Ovary (tissue), 10 donors: ENCODE measurements at places on chromosomes 11 and 22. TPM values are rescaled to one million over a fixed set of nuclear protein-coding genes. Genes with fewer than 3 reads are reported as not detected.

GRCh38 chr11:68934321-68934645 lies 30.6 kb downstream of the IGHMBP2 start:
- H3K27me3 ChIP-seq, result no peaks in the 10 kb centered on the region
- no peak overlapping the region for H3K4me3 ChIP-seq
- DNase-seq, result no peak

- no peak overlapping the region for H3K4me3 ChIP-seq
- no peaks in the 10 kb centered on the region for H3K36me3 ChIP-seq
- no peak overlapping the region for H3K27ac ChIP-seq
- DNase-seq, result no peak
- no peaks in the 10 kb centered on the region for H3K27me3 ChIP-seq
- H3K4me1 ChIP-seq, result no peaks in the 10 kb centered on the region
Measured at GRCh38 chr11:88292171-88292843, 45.2 kb downstream of the CTSC start.

- no peak for DNase-seq
- H3K36me3 ChIP-seq, result no peaks in the 10 kb centered on the region
- H3K27ac ChIP-seq, result no peak overlapping the region
Measured at GRCh38 chr11:94423507-94423906, 22.3 kb upstream of the GPR83 start.

GRCh38 chr11:116736763-116737162 lies 36.0 kb downstream of the BUD13 start:
- H3K27me3 ChIP-seq, result no peaks in the 10 kb centered on the region
- DNase-seq, result no peak
- H3K27ac ChIP-seq, result no peak overlapping the region

GRCh38 chr22:18994701-18995326 lies 58.7 kb upstream of the PRODH start:
- no peaks in the 10 kb centered on the region for H3K4me1 ChIP-seq
- H3K27me3 ChIP-seq, result no peaks in the 10 kb centered on the region
- no peak overlapping the region for H3K4me3 ChIP-seq
- no peaks in the 10 kb centered on the region for H3K36me3 ChIP-seq

DNA sequence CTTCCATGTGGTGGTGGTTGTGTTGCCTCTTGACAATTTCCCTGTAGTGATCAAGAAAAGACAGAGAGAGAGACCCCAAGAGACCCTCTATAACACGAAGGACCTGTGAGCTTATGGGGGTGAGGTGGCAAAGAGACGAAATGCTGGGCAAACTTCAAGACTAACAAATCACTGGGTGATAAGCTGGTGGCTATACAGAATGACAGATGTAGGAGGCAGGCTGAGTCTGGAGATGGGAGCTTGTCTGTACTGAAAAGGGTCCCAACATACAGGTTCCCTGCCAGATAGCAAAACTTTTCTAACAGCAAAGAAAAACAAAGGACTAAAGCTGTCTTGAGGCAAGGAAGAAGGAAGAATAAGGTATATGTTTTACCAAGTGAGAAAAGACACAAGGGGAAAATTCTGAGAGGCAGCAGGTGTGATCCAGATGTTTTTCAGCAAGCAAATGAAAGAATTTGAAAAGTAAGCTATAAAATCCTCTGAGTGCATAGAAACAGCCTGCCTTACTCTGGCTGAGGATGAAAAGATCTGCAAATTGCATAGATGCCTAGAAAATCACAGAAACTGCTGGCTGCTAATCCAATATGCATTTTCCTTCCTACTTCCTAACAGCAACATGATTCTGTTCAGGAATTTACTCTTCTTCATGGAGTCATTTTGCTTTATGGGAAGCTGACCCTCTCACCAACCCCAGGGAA lies 21.9 kb upstream of the LYVE1 start:
- H3K36me3 ChIP-seq, result no peaks in the 10 kb centered on the region
- no peak overlapping the region for H3K27ac ChIP-seq
- H3K4me1 ChIP-seq, result peaks cover 8% of the 10 kb centered on the region
- no peak overlapping the region for H3K4me3 ChIP-seq
- DNase-seq, result no peak

GRCh38 chr11:62546929-62547625 lies 471 bp upstream of the AHNAK start:
- DNase-seq, result peak; percentile 61
- no peaks in the 10 kb centered on the region for H3K27me3 ChIP-seq
- peak overlapping the region; percentile 81 for H3K27ac ChIP-seq
- H3K4me3 ChIP-seq, result peak overlapping the region; percentile 99

GRCh38 chr11:76564364-76564763 lies 106.2 kb downstream of the LRRC32 start:
- H3K4me3 ChIP-seq, result no peak overlapping the region
- no peak for DNase-seq
- no peaks in the 10 kb centered on the region for H3K4me1 ChIP-seq
- H3K36me3 ChIP-seq, result no peaks in the 10 kb centered on the region
- no peaks in the 10 kb centered on the region for H3K27me3 ChIP-seq

DNA sequence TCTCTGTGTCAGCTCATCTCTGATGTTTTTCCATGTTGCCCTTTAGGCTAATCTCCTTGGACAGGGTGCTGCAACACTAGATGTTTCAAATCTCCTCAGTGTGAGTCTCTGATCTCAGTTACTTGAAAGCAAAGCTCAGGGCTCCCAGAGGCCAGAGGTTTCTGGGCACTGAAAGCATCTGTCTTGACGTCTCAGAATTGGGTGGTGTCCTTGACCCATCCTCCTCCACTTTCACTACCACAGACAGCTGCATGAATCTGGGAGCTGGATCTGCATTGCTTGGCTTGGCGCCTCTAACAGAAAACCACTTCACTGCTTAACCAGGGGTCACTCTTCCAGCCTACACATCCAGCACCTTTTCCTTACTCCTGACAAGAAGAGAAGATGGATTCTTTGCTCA lies 399.4 kb downstream of the NXPE2 start:
- H3K27me3 ChIP-seq, result no peaks in the 10 kb centered on the region
- H3K36me3 ChIP-seq, result no peaks in the 10 kb centered on the region
- no peak overlapping the region for H3K4me3 ChIP-seq
- H3K4me1 ChIP-seq, result no peaks in the 10 kb centered on the region
- no peak overlapping the region for H3K27ac ChIP-seq
- no peak for DNase-seq

GRCh38 chr22:43370036-43370435 lies 26.9 kb upstream of the SCUBE1 start:
- H3K27me3 ChIP-seq, result no peaks in the 10 kb centered on the region
- no peak overlapping the region for H3K4me3 ChIP-seq
- DNase-seq, result no peak
- no peaks in the 10 kb centered on the region for H3K36me3 ChIP-seq

- H3K27ac ChIP-seq, result no peak overlapping the region
- no peaks in the 10 kb centered on the region for H3K4me1 ChIP-seq
- DNase-seq, result no peak
- H3K4me3 ChIP-seq, result no peak overlapping the region
- no peaks in the 10 kb centered on the region for H3K27me3 ChIP-seq
Measured at GRCh38 chr11:17651681-17652080, 67.7 kb upstream of the MYOD1 start.

DNA sequence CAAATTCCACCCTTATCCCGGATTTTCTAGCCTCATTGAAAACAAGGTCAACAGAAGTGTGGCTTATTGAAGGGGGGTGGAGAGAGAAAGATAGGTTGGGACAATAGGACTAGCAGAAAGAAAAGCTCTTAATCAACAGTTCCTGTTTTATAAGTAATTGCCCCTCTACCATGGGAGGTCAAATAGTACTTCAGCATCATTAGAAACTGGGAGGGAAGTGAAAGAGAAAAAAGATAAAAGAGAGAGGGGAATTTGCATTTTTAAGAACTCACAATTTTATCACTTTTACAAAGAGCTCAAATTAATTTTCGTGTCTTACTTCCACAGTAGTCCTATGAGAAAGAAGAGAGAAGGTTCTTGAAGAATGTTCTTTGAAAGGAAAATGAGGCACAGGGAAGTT lies 89.2 kb downstream of the AMOTL1 start:
- no peak overlapping the region for H3K27ac ChIP-seq
- no peaks in the 10 kb centered on the region for H3K36me3 ChIP-seq
- DNase-seq, result no peak
- no peaks in the 10 kb centered on the region for H3K4me1 ChIP-seq
- H3K4me3 ChIP-seq, result no peak overlapping the region
- no peaks in the 10 kb centered on the region for H3K27me3 ChIP-seq

DNA sequence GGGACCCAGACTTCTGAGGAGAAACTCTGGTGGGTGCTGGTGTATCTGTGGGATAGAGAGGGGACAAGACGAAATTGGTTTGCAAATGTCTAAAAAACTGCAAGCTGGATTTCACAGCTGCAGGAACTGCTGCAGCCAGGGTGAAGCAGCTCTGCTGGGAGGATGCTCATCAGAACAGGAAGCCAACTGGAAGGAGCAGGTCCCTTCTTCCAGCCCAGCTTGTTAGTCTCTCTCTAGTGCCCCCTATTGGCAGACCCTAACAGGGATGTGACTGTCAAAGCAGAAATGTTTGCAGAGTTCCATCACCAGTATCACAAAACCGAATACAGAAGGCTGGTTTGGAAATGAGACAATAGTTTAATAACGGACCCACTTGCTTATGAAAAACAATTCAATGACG lies 74.8 kb upstream of the SLC22A12 start:
- H3K27me3 ChIP-seq, result no peaks in the 10 kb centered on the region
- H3K4me3 ChIP-seq, result no peak overlapping the region
- no peaks in the 10 kb centered on the region for H3K4me1 ChIP-seq
- H3K36me3 ChIP-seq, result no peaks in the 10 kb centered on the region
- H3K27ac ChIP-seq, result no peak overlapping the region

GRCh38 chr11:76284161-76284560 lies 77.9 kb upstream of the WNT11 start:
- H3K36me3 ChIP-seq, result no peaks in the 10 kb centered on the region
- no peak for DNase-seq

NUP98 gene
- polyA plus RNA-seq, result 38.5 TPM

ART1 gene
- polyA plus RNA-seq, result not detected

F2 gene
- 0.10 TPM for polyA plus RNA-seq

NLRP14 gene
- 0.08 TPM for polyA plus RNA-seq

GPHA2 gene
- 0.58 TPM for polyA plus RNA-seq

ACTN3 gene
- polyA plus RNA-seq, result not detected

DAGLA gene
- 0.40 TPM for polyA plus RNA-seq

KRTAP5-7 gene
- polyA plus RNA-seq, result not detected

GTSE1 gene
- polyA plus RNA-seq, result 0.60 TPM

PHRF1 gene
- polyA plus RNA-seq, result 21.3 TPM

OR2AT4 gene
- 0.02 TPM for polyA plus RNA-seq

SCN3B gene
- polyA plus RNA-seq, result 2.9 TPM
